NB4 (cell line): ENCODE measurements at places on chromosomes 16 and 17.
A peak's percentile ranks its signal among the peaks of the same experiment; 100 is the strongest.

GRCh38 chr17:81558941-81559806 lies 7.0 kb upstream of the FAAP100 start:
- DNase-seq = peak; percentile 92

GRCh38 chr16:29883987-29884386 lies 15.4 kb downstream of the SEZ6L2 start:
- no peak for DNase-seq

DNA sequence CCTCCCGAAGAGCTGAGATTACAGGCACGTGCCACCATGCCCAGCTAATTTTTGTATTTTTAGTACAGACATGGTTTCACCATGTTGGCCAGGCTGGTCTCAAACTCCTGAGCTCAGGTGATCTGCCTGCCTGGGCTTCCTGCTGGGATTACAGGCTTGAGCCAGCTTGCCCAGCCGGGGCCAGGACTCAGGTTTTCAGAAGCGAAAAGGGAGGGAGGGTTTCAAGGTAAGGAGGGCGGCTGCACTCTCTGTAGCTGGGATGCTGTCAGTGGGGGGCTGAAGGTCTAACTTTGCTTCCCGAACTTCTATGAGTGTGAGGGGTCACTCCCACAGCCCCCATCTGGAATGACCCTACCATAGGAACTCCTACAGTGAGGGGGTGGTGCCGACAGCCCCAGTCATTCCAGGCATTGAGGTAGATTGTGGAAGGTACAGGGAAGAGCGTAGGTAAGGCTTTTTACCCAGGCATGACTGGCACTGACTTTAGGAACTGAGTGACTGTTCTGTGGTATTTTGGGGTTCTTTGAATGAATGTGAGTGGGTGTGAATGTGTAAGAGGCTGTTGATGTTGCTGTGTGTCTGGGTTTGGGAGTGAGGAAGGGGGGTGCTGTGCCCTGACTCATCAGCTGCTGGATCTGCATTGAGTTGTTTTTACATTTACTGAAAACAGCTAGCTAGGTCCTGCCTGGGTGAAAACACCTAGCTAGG lies 3.8 kb upstream of the C1QL1 start:
- no peak for DNase-seq

DNA sequence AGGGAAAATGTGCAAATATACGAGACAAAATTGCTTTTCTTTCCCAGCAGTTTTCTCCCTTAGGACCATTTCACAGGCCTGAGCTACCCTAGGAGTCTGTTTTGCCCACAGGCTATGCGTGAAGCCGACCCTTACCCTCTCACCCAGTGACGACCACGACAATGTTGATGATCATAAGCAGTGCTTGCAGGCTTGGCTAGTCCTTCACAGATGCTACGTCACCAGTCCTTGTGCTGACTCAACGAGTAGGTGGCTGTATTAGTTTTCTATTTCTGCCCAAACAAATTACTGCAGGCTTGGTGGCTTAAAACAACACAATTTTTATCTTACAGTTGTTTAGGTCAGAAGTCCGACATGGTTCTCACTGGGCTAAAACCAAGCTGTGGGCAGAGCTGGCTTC lies 574.6 kb upstream of the HSBP1 start:
- no peak for DNase-seq

DNA sequence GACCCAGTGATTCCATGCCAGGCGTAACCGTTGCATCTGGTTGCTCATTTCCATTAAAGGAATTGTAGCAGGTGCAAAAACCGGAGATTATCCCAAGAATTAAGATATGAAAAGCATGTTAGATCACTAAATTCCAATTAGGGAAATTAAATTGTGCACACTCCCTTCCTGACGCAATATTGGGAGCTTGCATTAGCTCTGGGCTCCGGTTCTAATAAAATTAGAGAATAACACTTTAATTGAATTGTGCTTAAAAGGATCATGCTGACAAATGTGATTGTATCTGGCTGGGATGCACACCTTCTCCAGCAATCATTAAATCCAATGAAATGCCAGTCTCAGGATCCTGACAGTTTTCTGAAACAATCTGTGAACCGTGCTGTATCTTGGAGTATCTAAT lies 38.1 kb downstream of the IRX5 start:
- no peak for DNase-seq

GRCh38 chr17:41651625-41652460 lies 27.5 kb upstream of the KRT17 start:
- DNase-seq = no peak

GRCh38 chr16:27520982-27521673 lies 28.6 kb downstream of the GTF3C1 start:
- no peak for DNase-seq

DNA sequence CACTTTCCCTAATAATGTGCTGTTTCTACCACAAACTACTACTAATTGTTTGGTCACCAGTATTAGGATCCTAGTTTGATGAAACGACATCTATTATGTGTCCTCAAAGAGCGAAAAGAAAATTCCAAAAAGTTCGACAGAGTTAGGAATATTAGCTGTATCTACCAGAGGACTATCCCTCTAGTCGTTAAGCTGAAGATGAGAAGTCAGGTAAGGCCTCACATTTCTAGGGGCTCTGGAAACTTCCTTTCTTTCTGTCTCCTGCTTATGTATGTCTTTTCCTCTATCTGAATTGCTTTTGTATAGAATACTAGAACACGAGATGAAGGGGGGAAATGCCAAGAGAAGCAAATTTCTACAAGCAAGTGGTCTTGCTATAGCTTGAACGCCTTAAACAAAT lies 1.6 kb downstream of the GLG1 start:
- DNase-seq = no peak

- no peak for DNase-seq
Measured at GRCh38 chr17:13152501-13152900, 134.7 kb upstream of the ELAC2 start.

GRCh38 chr16:29983420-29984136 lies 9.9 kb downstream of the TAOK2 start:
- no peak for DNase-seq

GRCh38 chr17:63222655-63223054 lies 223.5 kb downstream of the CYB561 start:
- peak; percentile 3 for DNase-seq

DNA sequence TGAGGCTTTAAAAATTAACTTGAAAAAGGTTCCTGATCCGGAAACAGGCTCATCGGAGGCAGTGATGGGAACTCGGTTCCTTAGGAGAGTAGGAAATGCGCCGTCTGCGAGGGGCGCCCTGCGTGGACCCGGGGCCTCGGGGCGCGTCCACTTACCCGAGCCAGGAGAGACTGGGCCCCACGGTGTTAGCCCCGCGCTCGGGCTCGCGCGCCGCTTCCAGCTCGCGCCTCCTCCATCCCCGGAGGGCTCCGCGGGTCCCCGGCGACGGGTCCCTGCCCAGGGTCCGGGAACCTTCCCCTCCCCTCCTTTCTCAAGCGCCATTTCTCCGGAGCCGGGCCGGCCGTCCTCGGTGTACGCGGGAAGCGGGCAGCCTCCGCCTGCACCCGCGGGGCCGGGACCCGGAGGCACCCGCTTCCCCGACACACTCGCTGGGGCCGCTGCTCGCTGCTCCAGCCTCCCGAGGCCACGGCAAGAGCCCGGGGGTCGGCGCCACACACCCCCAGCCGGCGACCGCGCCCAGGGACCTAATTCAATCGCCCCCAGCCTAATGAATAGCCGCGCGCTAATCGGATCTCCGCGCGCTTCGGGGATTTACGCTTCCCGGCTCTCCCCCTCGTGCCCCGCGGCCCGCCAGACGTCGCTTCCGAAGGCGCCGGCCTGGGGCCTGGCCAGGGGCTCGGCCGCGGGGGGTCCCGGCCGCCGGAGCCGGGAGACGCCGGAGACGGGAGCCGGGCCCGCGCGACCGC lies 2.2 kb upstream of the BAHCC1 start:
- DNase-seq = peak; percentile 52

DNA sequence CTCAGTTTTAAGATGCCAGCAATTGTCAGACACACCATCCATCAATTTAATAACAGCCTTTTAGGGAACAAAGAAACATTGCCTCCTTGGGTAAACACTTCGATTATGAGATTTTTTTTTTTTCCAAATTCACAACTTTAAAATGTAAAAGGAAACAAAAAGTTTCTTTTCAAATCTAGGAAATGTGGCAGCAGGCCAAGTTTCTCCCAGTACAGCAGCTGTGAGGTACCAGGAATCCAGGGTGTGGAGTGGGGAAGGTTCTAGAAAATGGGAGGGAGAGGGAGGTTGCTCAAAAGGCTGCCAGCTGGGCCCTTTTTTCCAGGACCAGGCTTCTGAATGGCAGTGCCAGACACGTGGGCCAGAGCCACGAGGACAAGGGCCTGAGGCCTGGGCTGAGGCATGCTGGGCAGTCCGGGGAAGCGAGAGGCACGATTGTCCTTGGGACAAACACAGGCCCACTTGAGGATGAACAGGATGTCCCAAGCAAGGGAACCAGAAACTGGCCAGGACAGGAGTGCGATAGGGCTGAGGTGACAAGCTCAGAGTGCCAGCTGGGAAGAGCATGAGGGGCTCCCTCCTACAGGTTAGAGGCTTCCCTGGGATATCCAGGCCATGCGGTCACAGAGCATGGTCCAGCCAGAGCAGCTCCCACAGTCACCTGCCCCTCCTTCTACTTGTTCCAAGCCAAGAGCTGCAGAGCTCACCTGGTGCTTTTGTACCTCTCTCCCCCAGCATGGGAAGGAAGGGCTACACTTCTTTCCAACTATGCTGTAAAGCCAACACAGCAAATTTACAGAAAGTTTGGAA lies 215.1 kb downstream of the KATNIP start:
- DNase-seq = no peak

DNA sequence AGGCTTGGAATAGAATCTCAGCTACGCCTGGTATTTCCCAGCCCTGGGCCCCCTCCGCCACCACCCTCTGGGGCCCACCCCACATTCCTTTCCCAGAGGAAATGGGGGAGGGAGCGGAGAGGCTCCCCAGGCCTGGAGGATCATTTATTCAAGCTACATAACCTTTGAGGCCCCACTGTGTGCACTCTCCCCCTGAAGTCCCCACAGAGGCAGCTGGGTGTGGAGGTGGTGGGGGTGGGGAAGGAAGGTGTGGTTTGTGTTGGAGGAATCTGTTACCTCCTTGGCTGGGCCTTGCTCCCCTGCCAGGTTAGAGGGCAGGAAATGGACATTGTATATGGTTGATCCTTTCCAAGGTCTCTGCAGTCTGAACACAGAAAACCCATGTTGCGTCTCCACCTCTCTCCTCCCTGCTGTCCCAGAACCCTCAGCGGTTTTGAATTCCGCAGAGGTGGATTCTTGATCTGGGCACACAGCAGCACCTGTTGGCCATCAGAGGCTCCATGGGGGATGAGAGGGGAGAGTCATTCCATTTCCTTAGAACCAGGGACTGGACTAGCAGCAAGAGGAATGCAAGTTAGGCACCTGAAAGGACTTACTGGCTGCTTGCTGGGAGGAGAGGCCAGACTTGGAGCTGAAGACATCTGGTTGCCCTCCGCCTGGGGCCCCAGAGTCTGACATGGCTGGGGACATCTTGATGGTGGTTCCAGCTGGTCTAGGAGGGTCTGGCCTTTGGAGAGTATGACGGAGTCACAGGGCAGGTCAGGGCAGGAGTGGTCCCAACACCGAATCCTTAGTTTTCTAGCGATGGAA lies 23.0 kb downstream of the ARHGAP23 start:
- DNase-seq = no peak

DNA sequence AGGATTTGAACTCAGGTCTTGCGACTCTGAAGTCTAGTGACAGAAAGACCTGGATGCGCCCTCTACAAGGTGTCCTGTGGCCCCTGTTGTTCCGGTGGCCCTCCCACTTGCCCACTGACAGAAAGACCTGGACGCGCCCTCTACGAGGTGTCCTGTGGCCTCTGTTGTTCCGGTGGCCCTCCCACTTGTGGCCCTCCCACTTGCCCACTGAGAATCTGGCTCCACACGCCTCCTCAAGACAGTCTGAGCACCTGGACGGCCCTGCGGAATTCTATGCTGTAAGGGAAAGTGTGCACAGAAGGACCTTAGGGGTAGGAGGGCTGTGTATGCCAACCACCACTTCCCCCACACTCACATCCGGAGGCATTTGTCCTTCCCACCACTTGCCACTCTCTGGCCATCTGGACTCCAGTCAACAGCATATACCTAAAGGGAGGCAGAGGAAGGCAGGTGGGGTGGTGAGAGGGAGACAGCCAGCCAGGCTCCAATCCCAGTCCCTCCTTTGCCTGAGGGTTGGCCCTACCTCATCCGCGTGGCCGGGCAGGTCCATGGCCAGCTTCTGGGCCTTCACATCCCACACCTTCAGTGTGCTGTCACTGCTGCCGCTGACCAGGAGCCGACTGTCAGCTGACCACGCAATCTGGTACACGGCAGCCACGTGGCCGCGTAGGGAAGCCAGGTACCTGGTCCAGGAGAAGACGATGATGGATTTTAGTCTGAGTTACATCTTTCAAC lies 9.1 kb downstream of the NLE1 start:
- no peak for DNase-seq

GRCh38 chr17:42361781-42362186 lies 26.5 kb downstream of the STAT3 start:
- no peak for DNase-seq

DNA sequence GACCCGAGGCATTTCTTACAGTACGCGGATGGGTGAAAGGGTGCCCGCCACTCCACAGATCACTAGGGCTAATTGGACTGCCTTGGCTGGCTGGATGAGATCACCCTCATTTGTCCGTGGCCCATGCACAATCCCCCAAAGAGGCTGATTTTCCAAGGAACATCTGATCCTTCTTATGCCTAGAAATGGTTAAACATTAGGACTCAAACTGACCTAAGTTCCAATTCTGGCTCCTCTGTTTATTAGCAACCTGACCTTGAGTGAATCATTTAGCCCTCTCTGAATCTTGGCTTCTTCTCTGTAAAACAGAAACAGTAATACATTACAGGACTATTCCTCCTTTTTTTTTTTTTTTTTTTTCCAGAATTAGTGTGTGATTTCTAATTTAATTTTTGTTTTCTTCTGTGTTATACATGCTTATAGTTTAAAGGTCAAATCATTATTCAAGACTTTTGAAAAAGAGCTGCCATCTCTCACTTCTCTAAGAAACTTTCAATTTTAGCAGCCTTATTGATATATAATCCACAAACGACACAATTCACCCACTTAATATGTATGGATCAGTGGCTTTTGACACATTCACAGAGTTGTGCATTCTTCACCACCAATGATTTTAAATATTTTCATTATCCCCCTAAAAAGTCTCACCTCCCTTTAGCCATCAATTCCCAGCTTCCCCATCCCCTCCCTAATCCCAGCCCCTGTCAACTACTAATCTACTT lies 45.4 kb upstream of the TMEM132E start:
- no peak for DNase-seq

GRCh38 chr16:57007050-57007449 lies 17.7 kb downstream of the NLRC5 start:
- no peak for DNase-seq

- no peak for DNase-seq
Measured at GRCh38 chr17:82710499-82711232, 5.8 kb upstream of the FN3KRP start.
